ENCODE measurements at places on chromosomes 4 and X.
A peak's percentile ranks its signal among the peaks of the same experiment; 100 is the strongest.

GRCh38 chr4:56078866-56079265 is 130.1 kb downstream of the CEP135 start:
- no peak for DNase-seq

DNA sequence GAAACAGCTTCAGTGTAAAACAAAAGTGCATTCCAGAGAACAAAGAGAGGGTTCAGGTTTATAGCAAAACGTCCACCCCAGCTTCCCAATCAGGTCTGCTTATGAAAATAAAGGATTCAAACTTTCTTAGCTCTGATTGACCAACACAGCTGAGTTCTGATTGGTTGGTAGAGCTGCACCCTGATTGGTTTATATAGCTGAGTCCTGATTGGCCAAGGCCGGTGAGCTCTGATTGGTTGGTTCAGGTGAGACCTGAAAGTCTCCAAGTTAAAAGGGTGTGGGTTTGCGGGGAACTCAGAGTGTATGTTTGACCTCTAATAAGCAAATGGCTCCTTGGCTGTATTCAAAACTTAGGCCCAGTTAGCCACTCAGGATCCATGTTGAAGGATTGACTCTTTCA is 20.9 kb downstream of the CLRN2 start:
- no peak for DNase-seq

- DNase-seq, result no peak
These were observed 17.8 kb downstream of the HSD17B13 start for GRCh38 chr4:87304745-87305432.

DNA sequence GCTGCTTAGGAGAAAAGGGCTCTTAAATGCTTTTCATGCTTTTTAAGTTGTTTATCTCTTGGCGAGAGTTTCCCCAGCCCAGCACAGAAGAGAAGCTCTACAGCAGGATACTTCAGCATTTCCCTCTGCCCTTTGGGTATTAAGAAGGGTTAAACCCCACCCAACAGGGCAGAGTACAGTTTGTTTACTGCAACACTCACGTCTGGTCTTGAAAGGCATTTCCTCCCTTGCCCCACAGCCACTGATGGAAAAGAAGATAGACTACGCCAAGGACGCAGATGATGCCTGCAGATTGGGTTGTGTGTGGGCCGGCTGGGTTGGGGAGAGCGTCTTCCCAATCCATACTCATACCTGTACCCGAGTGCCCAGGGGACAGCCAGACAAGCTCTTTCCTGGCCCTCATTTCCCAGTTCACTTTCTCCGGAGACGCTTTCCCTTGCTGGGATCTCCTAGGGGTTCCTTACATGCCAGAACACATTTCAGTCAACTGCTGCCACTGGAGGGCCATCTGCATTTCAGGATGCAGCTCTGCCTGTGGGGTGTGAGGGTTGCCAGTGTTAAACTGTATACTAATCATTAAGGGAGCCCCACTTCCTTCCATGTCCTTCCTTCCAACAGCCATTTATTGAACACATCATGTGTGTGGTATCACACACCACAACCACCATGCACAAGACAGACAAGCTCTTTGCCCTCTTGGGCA is 96.5 kb upstream of the DHX15 start:
- no peak for DNase-seq

DNA sequence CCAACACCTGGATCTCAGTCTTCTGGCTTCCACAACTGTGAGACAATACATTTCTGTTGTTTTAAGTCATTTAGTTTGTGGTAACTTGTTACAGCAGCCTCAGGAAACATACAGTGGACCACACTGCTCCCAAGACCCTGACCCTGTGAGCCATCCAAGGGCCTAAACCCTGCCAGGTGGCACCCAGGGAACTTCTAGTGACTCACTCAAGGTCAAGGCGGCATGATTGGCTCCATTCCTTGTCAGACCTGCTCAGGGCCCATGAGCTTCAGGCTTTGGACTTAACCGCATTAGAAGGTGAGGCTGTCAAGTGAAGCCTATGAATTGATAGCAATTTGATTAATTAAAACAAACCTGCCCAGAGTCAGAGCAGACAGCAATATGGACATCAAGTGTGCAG is 165.7 kb upstream of the MAMLD1 start:
- DNase-seq, result no peak

DNA sequence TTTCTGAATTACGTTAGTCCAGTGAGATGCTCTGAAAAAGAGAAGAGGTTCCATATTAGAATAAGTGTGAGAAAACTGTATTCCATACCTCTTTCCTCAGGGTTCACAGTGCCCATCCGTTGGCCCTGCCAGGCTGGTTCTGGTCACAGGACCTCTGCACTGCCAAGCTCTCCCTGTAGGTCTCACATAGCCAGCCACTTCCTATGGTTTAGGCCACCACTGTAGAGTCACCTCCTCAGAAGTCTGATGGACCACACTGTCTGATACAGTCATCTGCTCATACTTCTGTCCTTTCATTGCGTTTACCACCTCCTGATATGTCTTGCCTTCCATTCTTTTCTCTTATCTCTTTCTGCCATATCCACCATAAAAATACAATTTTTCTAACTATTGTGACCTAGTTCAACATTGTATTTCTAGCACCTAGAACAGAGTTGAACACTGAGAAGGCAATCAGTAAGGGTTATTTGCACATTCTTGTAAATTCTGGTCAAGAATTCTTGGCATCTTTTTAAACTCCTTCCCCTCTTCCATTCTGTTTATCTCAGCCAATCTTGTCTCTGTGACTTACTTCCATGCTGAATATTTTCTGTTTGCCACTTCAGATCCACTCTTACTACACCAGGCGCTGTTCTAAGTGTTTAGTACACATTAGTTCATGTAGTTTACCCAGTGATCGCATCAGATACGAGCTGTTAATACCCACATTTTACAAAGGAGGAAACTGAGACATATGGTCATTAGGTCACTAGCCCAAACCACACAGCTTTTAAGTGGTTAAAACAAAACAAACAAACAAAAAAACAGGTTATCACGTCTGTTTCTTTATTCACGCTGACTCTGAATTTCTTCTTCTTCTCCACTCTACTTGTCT is 125.6 kb downstream of the CBR4 start:
- DNase-seq, result no peak

DNA sequence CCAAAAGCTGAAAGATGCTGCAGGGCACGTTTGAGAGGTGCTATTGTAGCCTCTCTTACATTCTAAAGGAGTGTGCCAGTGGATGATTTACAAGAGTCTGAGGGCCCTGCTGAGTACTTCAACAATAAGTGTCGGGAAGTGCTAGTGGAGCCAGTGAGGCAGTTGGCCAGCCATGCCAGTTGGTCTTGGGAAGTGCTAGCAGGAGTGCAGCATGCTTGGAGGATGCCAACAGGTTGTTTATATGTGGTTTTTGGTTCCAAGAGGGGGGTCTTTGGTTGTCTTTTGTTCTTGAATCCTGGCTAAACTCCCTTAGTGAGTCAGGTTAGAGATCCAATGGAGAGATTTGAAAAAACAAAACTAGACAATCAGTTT is 335.3 kb downstream of the PABPC4L start:
- DNase-seq, result no peak

- no peak for DNase-seq
These were observed 10.8 kb downstream of the JAKMIP1 start for GRCh38 chr4:6189511-6189910.

DNA sequence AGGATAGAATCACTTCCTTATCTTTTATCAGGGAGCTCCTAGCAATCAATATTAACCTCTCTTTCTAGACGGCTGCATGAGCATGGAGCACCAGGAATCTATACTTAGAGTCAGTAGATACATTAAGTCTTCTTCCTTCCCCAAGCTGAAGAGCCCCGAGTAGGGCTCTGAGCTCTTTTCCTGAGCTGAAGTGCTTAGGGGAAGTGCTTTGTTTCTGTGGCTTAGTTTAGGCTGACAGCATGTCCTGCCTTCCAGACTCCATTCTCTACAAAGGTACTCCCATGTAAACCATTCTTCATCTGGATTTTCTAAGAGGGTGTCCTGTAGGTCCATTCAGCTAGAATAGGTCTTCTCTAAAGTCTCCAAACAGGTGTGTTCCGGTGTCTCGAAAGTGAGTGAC is 127.5 kb upstream of the AFF2 start:
- DNase-seq, result peak; percentile 39

GRCh38 chrX:119132961-119133360 is 5.3 kb upstream of the KIAA1210 start:
- peak; percentile 28 for DNase-seq

- no peak for DNase-seq
These were observed 2.8 kb upstream of the SMIM14 start for GRCh38 chr4:39641451-39641850.

- no peak for DNase-seq
These were observed 14.7 kb downstream of the HELQ start for GRCh38 chr4:83440899-83441298.

GRCh38 chr4:17008834-17009345 is 110.4 kb upstream of the LDB2 start:
- DNase-seq, result no peak

DNA sequence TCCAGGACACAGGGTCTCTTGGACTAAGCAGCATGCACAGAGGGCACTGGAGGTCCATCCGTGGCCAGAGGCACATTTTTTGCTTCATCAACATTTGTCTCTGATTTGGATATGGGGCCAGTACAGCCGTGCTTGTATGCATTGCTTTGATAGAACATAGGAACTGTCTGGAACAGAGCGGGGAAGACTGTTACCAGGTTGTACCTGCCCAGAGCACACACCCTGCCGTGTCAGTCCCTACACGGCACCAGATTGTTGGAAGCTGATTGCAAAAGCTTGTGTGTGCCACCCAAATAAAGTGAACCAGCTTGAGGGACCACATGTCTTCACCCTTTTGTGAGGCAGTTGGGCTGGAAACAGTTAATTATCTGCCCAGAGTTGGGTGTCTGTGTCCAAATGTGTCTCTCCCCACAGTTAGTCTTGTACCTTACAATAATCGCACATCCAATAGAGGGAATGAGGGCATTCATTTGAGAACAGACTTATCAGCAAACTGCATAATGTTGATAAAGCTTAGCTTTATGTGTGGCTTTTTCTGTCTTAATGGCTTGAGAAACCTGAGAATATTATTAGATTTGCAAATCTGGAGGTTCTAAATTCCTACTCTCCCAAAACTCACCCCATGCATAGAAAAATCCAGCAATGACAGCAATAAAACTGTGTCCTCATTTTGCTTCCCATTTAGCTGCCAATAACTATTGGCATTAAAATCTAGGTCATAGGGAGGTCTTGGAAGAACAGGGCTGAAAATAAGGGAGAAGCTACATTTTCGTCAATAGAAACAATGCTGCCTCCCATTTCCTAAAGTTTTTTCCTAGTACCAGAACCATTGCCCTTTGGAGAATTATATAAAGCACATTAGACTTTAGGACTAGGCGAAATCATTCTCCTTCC is 21.2 kb downstream of the KLF3 start:
- no peak for DNase-seq

DNA sequence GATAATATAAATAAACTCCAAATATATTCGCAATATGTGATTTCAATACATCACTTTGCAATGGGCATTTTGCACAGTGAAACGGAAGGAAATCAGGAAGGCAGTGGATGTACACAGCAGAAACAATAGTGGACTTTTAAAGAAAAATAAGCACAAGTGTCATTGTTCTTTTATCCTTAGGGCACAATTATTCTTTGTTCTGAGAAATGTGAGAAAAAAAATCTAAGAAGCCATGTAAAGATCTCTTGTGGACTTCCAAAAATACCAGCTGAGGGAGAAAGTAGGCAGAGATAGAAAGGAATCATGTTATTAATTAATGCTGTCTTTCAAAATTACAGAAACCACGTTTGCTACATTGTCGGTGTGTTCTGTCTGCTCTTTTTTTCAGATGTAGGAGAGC is 17.6 kb upstream of the PRRG1 start:
- no peak for DNase-seq

GRCh38 chrX:19342331-19342906 is 1.3 kb upstream of the PDHA1 start:
- peak; percentile 66 for DNase-seq

DNA sequence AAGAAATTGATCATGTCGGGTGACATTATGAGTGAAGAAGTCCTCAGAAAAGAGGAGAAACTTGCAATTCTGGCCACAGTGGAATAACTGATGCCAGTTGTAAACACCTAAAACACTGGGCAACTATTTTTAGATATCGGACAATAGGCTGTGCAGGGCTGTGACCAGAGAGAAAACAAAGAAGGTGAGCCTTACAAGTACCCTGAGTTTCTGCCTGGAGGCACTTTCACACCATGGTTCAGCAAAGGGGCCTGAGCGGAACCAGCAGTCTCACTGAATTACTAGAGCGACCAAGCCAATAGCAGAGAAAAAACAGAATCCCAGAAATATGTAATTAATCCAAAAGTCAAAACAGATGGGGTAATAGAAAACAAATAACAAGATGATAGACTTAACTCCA is 11.2 kb downstream of the IRAK1 start:
- no peak for DNase-seq

- DNase-seq, result no peak
These were observed 44.4 kb downstream of the GRK4 start for GRCh38 chr4:3007724-3008123.

GRCh38 chr4:20474119-20474518 is 222.4 kb downstream of the SLIT2 start:
- DNase-seq, result peak; percentile 1

DNA sequence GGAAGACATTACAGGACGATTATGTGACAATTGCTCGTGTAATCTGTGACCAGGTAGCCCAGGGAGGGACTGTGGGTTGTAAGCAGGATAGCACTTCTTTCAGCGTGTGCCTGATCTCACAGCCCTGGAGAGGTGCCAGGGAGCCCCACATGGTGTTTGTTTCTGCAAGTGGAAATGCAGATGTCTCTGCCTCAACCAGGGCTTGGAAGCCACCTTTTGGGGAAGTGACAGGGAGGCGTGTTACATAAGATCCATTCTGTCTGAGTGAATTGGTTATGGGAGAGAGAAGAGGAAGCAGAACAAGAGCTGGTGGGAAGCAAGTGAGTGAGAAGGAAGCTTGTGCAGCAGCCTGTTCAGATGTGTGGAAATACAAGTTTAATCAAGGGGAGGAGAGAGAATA is 104.5 kb upstream of the GATB start:
- DNase-seq, result peak; percentile 95

DNA sequence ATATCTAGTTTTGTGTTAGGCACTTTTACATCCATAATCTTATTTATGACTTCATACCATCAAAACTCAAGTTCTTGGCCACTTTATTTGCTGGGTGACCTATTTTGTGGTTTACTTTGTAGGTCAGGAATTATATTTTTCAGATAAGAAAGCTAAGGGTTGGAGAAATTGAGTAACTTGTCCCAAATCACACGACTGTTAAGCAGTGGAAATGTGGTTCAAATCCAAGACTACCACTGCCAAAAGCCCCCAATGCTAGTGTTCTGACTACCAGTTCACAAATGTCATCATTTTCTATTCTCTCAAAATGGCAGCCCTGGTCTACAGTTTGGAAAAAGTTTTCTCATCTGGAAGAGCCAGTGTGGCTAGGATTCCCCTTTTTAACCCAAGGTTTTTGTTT is 74.6 kb downstream of the OPHN1 start:
- DNase-seq, result no peak

Measured in suppressor macrophage (primary cell).